Lung (tissue), 17 donors: ENCODE measurements at places on chromosomes 3 and 15. TPM values are rescaled to one million over a fixed set of nuclear protein-coding genes. Genes with fewer than 3 reads are reported as not detected.
A peak's percentile ranks its signal among the peaks of the same experiment; 100 is the strongest.

The HRG gene
- polyA plus RNA-seq, result not detected

The LMCD1 gene
- 33.6 TPM for polyA plus RNA-seq

The AGBL1 gene
- polyA plus RNA-seq, result 0.08 TPM

GRCh38 chr3:185813205-185813604, 11.6 kb downstream of the IGF2BP2 start:
- no peaks in the 10 kb centered on the region for H3K27me3 ChIP-seq
- peak; percentile 44 for DNase-seq
- H3K36me3 ChIP-seq, result no peaks in the 10 kb centered on the region
- no peak overlapping the region for H3K4me3 ChIP-seq
- H3K4me1 ChIP-seq, result peaks cover 17% of the 10 kb centered on the region
- no peak overlapping the region for H3K27ac ChIP-seq

GRCh38 chr15:85706779-85707518, 87.8 kb downstream of the KLHL25 start:
- H3K4me1 ChIP-seq, result peaks cover 47% of the 10 kb centered on the region
- H3K27me3 ChIP-seq, result no peaks in the 10 kb centered on the region
- no peak overlapping the region for H3K4me3 ChIP-seq
- H3K27ac ChIP-seq, result peak overlapping the region; percentile 85

DNA sequence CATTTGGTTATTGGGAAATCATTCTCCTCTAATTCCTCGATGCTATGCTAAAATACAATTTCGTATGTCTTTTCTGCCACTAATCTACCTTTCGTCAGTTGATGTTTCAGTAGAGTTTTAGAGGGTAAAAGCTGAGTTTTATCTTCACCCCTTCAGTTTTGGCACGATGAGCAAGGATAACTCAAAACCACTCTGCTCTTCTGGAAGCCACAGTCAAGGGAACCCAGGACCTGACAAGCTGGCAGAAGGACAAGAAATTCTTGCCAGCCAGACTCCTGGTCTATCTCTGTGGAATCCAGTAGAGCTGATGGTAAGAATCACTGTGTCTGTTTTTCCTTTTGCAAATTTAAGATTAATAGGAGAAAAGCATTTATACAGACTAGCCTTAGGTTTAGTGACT, 414.4 kb upstream of the LRRC3B start:
- H3K27me3 ChIP-seq, result no peaks in the 10 kb centered on the region
- H3K36me3 ChIP-seq, result no peaks in the 10 kb centered on the region
- H3K4me3 ChIP-seq, result no peak overlapping the region
- DNase-seq, result no peak

- H3K4me1 ChIP-seq, result peaks cover 21% of the 10 kb centered on the region
- peak; percentile 9 for DNase-seq
- peaks cover 5% of the 10 kb centered on the region for H3K36me3 ChIP-seq
- peak overlapping the region; percentile 89 for H3K4me3 ChIP-seq
Observed at GRCh38 chr3:51385621-51386091, 565 bp downstream of the MANF start.

- H3K27me3 ChIP-seq, result no peaks in the 10 kb centered on the region
- DNase-seq, result peak; percentile 91
- no peak overlapping the region for H3K27ac ChIP-seq
- no peak overlapping the region for H3K4me3 ChIP-seq
Observed at GRCh38 chr3:148186881-148187280, 510.8 kb upstream of the AGTR1 start.

- no peak for DNase-seq
- no peak overlapping the region for H3K27ac ChIP-seq
- no peaks in the 10 kb centered on the region for H3K36me3 ChIP-seq
- H3K4me3 ChIP-seq, result no peak overlapping the region
Observed at GRCh38 chr3:127043731-127044510, 61.0 kb downstream of the PLXNA1 start.

- no peak overlapping the region for H3K27ac ChIP-seq
- no peaks in the 10 kb centered on the region for H3K4me1 ChIP-seq
- H3K4me3 ChIP-seq, result no peak overlapping the region
- H3K36me3 ChIP-seq, result no peaks in the 10 kb centered on the region
Observed at GRCh38 chr3:127185962-127186674, 6.8 kb upstream of the PRR23E start.

- H3K4me1 ChIP-seq, result peaks cover 4% of the 10 kb centered on the region
- H3K4me3 ChIP-seq, result no peak overlapping the region
- no peak overlapping the region for H3K27ac ChIP-seq
- DNase-seq, result no peak
- no peaks in the 10 kb centered on the region for H3K27me3 ChIP-seq
- no peaks in the 10 kb centered on the region for H3K36me3 ChIP-seq
Observed at GRCh38 chr3:173429527-173429926, 32.0 kb downstream of the NLGN1 start.

DNA sequence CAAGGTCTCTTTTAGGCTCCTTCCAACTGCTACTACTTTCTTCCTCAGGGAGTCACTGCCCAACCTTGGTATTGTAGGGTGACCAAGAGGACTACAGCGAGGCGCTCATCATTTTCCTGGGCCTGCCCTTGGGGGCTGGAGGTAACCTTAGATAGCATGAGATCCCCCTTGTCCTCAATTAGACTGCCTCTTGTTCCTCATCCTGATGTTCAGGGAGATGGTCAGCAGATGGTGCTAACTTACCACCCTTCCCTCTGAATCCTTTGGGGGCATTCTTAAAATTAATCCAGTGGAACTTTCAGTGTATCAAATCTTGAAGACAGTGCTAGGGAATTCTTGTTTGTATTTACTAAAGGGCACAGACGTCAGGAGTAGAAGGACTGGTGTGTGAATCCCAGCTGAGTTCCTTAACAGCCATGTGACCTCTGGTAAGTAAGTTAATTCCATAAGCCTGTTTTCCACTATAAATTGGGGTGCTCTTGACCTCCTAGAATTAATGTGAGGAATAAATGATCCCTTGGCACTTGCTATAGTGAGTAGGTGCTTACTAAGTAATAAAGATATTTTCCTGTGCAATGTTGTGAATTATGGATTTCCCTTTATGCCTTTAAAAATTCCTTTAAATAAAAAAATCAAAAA, 4.1 kb upstream of the CLPX start:
- H3K27me3 ChIP-seq, result no peaks in the 10 kb centered on the region
